ENCODE measurements at places on chromosomes 3 and 15.

DNA sequence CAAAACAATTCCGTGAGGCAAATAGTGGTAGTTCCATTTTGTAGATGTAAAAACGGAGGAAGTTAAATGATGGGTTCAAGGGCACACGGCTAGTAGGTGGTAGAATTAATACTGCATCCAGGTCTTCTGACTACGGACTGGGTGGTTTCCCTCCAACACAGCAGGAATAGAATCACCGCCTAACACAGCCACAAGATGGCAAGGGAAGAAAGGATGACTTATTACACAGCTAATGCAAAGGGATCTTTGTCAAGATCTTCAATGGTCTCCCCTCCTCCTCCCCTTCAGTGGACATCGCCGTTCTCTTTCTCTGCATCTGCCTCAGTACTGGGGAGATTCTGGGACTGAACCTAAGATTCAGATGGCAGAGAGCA, 524 bp upstream of the TOPBP1 start:
- DNase-seq, result no peak

DNA sequence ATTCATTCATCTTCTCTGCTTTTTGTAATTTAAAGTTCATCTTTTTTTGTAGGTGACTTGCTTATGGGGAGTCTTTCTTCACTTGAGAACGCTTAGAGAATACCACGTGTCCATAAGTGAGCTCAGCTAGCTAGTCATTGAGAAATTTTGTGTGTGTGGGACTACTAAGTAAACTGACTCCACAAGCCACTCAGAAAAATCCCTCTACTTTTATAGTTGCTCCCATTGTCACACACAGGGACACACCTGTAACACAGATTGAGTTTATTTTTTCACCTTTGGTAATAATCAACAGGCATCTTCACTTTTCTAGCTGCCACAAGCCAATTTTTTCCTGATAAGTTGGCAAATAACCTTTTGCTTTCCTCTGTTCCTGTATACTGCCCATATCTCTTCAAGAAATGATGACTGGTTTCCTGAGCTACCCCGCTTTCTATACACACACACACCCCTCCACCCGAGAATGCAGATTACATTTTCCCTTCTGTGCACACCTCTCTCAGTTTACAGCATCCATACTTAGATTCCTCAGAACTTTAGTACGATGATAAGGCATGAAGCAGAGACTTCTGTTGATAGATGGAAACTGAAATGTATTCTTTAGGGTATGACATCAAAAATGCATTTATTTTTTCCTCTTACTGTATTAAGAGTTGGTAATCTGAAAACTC, 4.6 kb downstream of the TSC22D2 start:
- no peak for DNase-seq

DNA sequence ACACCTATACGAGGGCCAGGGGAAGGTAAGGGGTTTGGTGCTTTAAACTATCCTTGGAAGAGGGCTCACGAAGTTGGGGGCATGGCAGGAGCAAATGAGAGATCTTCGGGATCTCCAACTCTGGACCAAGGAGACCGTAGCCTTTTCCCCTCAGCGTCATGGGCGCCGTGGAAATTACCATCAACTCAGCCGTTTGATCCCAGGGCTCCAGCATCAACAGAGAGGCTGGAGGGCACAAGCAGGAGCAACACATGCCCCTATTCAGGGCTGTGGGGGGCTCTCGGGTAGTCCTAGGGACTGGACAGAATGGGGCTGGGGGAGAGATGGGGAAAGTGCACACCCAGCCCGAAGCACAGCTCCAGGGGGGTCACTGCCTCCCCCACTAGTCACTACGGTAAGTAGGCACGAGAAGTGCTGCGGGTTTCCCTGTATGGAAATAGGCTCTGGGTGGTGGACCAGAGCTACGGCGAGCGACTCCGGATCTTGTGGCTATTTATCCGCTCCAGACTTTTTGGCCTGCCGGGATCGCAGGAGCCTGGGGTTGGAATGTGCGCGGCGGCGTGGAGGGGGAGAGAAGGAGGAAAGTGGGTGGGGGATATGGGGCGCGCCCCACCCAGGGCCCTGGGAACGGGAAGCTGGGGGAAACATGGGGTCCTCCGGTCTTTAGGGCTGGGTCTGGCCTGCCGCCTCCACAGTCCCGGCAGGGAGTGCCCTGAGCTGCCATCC, 539 bp upstream of the LAMB2 start:
- DNase-seq, result no peak

- DNase-seq, result no peak
Measured at GRCh38 chr3:178182337-178182779, 353.9 kb upstream of the KCNMB2 start.

DNA sequence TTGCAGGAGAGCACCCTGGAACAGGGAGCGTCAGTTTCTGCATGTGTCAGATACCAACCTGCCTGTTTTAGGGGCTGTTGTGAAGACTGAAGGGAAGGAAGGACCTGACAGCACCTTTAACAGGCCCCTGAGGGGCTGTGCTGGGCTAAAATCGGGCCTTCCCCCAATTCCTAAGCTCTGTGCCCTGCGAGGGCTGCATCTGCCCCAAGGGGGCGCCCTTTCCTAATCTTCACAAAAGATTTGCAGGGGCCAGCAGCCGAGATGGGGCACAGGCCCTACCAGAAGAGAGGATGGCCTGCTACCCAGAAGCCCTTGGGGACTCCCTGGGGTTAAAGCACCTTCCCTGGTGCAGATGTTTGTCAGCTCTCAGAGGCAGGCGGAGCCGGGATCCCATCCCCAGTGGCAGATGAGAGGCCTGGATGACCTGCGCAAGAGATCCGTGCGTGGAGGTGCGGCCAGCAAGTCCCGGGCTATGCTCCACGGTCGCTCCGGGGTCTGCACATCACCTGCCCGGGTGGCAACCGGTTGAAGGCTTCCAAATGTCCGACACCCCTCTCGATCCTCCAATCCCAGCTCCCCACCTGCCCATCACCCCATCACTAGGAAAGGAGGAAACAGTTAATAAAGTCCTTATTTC, 53.6 kb downstream of the RHCG start:
- DNase-seq, result no peak

DNA sequence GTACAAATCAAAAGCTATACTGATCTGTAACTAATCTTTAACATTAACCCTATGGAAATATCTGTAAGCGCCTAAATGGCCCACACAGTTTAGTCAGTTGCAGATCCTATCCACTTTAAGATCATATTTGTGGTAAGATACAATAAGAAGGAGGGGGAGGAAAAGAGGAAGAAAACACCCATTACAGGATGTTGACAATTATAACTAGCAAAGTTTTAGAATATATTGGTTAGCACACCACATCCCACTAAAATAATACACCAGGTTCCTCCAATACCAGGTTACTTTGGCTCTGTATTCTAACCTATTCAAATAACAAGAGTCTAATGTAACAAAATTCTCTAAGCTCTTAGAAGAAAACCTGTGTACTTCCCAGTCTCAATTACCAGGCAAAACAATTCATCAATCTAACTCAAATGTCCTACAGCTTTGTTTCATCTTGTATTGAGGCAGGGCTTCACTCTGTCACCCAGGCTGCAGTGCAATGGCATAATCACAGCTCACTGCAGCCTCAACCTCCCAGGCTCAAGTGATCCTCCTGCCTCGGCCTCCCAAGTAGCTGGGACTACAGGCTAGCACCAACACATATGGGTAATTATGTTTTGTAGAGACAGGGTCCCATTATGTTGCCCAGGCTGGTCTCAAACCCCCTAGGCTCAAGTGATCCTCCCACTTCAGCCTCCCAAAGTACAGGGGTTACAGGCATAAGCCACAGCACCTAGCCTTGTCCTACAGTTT, 4.2 kb downstream of the SLC4A7 start:
- peak; percentile 53 for DNase-seq

GRCh38 chr15:39782441-39783138, at the start of gene FSIP1:
Gene FSIP1 (minus strand): TSS chr15:39782841. CDS start chr15:39776524, 6,317 bp downstream.
- peak; percentile 96 for DNase-seq

DNA sequence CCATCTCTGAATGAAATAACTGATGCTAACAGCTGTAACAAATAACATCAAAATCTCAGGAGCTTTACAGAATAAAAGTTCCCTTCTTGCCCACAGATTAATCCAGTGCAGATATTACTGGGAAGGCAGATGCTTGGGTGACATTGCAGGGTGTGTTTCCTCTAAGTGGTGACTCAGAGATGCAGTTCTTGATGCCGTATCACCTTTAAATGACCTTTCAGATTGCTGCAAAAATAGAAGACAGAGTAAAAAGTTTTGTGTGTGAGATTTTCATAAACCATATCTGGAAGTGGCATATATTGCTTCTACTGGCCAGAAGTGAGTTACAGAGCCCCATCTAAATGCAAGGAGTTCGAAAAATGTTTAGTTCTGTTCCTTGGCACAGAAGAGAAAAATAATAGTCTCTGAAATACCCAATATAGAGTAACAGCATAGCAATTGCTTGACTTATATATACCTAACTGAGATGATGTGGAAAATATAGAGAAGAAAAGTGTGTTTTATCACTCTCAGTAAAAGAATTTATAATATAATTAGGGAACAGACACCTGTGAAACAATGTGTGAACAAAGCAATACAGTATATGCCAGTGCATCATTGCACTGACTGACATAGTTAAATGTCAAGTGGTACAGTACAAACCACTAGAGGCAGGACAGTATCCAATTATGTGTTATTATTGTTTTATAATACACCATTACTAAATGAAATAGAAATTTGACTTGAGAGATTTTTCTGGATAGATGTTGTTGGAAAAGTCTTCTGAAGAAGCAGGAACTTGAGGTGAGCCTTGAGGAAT, 430.7 kb upstream of the CBLB start:
- no peak for DNase-seq

DNA sequence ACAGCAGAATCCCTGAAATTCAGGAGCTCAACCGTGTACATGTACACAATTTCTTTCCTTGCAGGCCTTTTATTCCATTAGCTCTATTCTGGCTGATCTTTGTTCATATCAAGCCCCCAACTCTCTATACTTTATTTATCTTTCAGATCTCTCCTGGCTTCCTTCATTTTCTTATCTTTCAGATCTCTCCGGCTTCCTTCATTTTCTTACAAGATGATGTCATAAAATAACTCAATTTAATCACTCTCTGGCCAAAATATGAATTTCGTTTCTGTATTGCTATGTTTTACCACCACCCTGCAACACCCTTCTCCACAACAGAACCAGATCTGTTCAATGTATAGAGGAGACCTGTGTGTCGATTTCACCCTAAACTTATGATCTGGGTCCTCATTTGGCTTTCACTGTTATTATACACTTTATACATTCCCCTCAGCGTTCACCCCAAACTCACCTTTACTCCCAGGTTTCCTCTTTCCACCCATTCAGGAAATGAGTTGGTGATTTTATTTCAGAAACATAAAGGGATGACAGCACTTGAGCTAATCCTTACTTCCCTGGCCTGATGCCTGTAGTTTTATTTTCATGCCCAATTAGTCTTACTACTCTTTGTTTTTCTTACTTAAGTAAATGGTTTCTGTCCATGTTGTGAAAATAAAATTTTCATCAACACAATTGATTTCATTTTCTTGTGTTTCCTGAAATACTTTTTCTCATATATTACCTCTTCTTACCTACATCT, 195.5 kb downstream of the BCHE start:
- no peak for DNase-seq

DNA sequence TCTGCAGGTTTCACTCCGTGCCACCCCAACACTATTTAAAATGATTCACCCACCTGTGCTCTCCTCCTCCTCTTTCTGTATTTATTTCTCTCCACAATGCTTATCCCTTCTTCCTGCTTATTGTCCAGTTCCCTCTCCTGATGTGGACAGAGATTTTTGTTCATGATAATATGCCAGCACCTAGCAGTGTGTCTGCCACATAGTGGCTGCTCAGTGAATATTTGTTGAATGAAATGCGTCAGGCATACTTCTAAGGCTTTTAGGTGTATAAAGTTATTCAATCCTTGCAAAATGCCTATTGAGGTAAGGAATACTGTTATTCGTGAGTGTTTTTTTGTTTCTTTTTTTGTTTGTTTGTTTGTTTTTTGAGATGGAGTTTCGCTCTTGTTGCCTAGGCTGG, 67.5 kb upstream of the MME start:
- DNase-seq, result no peak

- no peak for DNase-seq
Measured at GRCh38 chr3:38645601-38646000, 3.9 kb downstream of the SCN5A start.

- no peak for DNase-seq
Measured at GRCh38 chr3:51675201-51675611, 4.2 kb downstream of the TEX264 start.

GRCh38 chr3:99875581-99875928, 57.9 kb downstream of the CMSS1 start:
- no peak for DNase-seq

GRCh38 chr15:78396186-78396814, 41.7 kb upstream of the IREB2 start:
- DNase-seq, result no peak

GRCh38 chr15:55884223-55884622, 109.2 kb downstream of the NEDD4 start:
- no peak for DNase-seq

- no peak for DNase-seq
Measured at GRCh38 chr3:157477441-157477840, 25.8 kb downstream of the VEPH1 start.

- DNase-seq, result no peak
Measured at GRCh38 chr3:155169197-155169596, 89.1 kb downstream of the MME start.

GRCh38 chr15:29838352-29839010, 16.2 kb upstream of the TJP1 start:
- no peak for DNase-seq

- no peak for DNase-seq
Measured at GRCh38 chr3:162632672-162633071, 1136.1 kb downstream of the OTOL1 start.

- DNase-seq, result no peak
Measured at GRCh38 chr3:28564211-28564610, 215.6 kb upstream of the AZI2 start.
